ENCODE measurements at places on chromosomes 4 and X.
A peak's percentile ranks its signal among the peaks of the same experiment; 100 is the strongest.

DNA sequence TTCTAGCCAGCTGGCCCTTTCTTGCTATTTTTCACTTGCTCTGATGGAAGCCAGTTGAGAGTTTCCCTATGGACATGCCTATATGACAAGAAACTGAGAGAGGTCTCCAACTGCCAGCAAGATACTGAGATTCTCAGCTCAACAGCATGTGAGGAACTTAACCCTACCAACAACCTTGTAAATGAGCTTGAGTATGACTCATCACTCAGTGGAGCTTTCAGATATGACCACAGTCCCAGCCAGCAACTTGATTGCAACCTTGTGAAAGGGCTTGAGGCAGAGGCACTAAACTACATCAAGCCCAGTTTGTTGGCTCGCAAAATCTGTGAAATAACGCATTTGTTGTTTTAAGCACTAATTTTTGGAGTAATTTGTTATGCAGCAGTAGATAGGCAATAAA, 175.8 kb downstream of the COMMD8 start:
- H3K36me3 ChIP-seq = no peaks in the 10 kb centered on the region
- no peak for DNase-seq
- H3K4me1 ChIP-seq = no peaks in the 10 kb centered on the region
- no peak overlapping the region for H3K4me3 ChIP-seq

DNA sequence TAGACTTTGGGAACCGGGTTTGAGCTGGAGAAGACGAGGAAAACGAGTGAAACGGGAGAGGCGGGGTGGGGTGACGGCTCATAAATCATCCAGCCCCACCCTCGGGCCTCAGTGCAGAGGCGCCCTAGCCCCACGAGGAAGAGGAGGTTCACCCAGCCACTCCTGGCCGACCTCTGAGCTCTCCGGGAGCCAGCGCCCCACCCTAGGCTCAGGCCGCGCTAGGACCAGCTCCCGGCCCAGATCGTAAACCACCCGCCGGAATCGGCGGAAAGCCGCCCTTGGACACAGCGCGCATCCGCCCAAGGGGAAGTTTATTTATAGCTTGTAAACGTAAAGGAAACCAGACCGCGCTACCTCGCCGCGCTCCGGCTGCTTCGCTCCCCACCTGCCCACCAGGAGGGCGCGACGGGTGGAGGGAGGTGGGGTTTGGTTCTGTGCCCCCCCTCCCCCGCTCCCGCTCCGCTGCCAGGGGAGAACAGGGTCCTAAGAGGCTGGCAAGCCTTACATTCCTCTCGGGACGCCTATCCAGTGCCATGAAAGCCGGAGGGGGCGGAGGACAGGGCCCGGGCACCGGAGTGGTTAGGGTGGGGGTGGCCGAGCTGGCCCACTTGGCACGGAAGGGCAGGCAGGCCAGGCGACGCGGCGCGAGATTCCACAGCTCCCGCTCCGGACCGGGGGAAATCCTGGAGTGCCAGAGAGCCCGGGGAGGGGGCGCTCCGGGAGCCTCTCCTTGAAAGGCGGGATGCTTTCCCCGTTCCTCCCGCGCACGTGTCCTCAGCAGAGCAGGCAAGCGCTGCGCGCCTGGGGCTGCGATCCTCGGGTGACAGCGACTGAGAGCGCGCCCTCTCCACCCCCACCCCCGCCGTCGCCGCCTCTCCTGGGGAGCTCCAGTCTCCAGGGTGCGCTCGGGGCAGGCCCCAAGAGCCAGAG, 84.2 kb downstream of the BCOR start:
- H3K27me3 ChIP-seq = no peaks in the 10 kb centered on the region
- no peak overlapping the region for H3K4me3 ChIP-seq
- no peak for DNase-seq
- no peak overlapping the region for H3K27ac ChIP-seq

DNA sequence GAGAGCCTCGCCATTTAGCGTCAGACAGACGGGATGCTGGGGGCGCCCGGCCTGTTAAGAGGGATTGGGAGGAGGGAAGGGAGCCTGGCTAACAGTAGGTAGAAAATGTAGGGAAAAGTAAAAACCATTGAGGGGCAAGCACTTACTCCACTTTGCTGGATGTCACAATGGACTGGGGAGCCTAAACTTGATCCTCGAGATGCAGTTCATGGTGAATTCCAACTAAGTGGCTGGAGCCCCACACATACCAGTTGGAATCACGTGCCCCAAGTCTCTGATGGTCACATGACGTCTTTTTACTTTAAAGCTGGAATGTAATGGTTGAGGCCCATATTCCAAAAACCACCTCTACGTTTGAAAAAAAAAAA, 1.5 kb downstream of the PLS3 start:
- peak; percentile 30 for DNase-seq
- no peaks in the 10 kb centered on the region for H3K36me3 ChIP-seq
- H3K27ac ChIP-seq = peak overlapping the region; percentile 96
- H3K4me1 ChIP-seq = peaks cover 40% of the 10 kb centered on the region
- peak overlapping the region; percentile 85 for H3K4me3 ChIP-seq

DNA sequence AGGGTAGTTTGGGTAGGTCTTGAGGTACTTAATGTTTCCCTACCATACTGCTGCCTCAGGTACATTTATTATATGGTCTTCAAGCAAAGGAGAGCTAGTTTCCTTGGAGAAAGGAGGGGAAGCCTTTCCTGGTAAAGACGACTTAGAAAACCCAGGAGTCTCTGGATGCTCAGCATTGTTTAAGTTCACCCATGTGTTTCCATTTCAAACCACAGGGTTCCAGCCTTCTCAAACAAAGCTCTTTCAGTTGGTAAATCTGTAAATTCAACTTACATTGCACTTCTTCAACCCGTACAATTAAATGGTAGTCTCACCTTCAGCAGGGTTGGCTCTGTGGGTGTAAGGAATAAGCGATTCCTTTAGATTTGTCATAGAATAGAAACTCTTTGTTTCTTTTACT, 111.9 kb upstream of the UNC5C start:
- H3K27ac ChIP-seq = no peak overlapping the region
- H3K4me3 ChIP-seq = no peak overlapping the region
- no peak for DNase-seq
- no peaks in the 10 kb centered on the region for H3K4me1 ChIP-seq
- no peaks in the 10 kb centered on the region for H3K27me3 ChIP-seq

DNA sequence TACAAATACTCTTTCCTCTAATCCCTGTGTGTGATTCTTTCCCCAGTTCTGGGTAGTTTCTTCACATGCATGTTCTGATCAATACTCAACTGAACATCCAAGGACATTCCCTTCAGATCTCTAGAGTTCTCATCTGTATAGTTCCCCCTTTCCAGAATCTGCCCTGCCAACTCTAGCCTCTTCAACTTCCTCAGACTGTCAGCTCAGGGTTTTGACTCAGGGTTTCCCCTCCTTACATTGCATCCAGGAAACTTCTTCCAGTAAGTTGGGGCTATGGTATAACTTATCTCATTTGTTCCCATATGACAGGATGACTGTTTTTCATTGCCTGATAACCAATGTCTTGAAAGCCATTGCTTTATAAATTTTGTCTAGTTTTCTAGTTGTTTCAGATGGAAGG, 14.2 kb upstream of the ANKRD17 start:
- H3K27me3 ChIP-seq = no peaks in the 10 kb centered on the region
- H3K27ac ChIP-seq = no peak overlapping the region
- H3K36me3 ChIP-seq = no peaks in the 10 kb centered on the region
- peaks cover 10% of the 10 kb centered on the region for H3K4me1 ChIP-seq
- DNase-seq = no peak

DNA sequence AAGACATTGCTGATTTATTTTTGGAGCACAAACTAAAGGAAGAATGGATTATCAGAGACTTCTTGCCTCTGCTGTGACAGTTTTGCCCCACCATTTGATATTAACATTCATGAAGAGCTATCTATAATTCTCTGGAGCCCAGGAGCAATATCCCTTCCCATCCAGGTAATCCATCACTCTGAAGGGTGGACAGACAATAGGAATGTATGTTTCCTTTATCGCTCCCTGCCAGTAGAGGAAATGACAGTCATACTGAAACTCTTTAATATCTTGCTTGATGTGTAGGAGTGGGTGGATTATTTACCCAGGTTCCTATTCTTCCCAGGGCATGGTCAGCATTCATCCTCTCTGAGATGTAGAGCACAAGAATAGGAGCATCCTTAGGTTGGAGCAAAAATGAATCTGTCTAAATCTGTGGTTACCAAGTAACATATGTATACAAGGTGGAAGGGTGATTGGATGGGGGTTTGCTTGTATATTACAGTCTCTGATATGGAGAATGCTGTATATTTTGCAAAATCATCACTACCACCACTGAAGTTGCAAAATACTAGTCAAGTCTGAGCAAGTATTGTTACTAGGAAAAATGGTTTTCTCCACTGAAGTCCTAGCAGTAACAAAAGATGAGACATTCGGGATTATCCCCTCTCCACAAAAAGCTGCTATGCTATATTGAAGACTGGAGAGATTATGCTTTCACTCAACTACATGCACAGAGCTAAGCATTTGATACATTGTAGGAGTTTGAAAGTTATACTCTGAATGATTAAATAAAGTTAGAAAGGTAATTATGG, 151.6 kb downstream of the CBLL2 start:
- H3K27me3 ChIP-seq = no peaks in the 10 kb centered on the region
- no peaks in the 10 kb centered on the region for H3K36me3 ChIP-seq
- no peak overlapping the region for H3K4me3 ChIP-seq

- no peak for DNase-seq
- no peak overlapping the region for H3K4me3 ChIP-seq
- no peak overlapping the region for H3K27ac ChIP-seq
- H3K36me3 ChIP-seq = no peaks in the 10 kb centered on the region
- no peaks in the 10 kb centered on the region for H3K4me1 ChIP-seq
Measured at GRCh38 chr4:143382596-143382995, 45.9 kb downstream of the GAB1 start.

DNA sequence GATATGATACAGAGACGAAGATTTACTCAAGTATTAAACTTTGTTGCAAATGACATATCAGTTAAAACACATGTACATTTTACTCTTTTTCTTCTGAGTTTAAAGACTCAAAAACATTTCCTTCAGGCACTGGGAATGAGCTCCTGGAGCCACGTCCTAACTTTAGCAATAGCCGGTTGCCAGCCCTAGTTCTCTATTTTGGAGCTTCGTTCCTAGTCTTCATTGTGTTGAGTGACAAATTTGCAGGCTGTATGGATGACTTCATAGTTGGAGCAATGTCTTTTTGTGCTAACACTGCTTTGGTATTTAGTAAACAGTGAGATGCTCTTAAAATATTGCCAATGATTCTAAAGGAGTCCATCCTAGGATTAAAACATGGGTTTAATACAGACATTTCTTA, 190.9 kb downstream of the FAT4 start:
- H3K27ac ChIP-seq = no peak overlapping the region
- DNase-seq = no peak
- H3K4me1 ChIP-seq = no peaks in the 10 kb centered on the region
- H3K27me3 ChIP-seq = no peaks in the 10 kb centered on the region
- no peaks in the 10 kb centered on the region for H3K36me3 ChIP-seq

DNA sequence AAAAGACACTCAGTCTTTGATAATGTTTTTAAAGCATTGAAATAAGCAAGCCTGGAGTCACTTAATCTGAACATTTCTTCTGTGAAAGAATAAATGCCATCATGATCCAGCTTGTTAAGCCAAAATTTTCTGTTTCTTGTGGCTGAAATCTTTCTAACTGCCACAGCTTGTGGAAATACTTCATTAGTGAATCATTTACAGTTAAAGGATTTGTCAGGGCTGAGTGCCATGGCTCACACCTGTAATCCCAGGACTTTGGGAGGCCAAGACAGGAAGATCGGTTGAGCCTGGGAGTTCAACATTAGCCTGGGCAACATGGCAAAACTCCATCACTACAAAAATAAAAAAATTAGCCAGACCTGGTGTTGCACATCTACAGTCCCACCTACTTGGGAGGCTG, 93.3 kb upstream of the PDE5A start:
- no peak overlapping the region for H3K4me3 ChIP-seq
- H3K4me1 ChIP-seq = no peaks in the 10 kb centered on the region
- no peak overlapping the region for H3K27ac ChIP-seq
- H3K27me3 ChIP-seq = no peaks in the 10 kb centered on the region
- no peaks in the 10 kb centered on the region for H3K36me3 ChIP-seq

GRCh38 chr4:188722911-188723310, 583.7 kb downstream of the TRIML1 start:
- H3K27me3 ChIP-seq = no peaks in the 10 kb centered on the region

DNA sequence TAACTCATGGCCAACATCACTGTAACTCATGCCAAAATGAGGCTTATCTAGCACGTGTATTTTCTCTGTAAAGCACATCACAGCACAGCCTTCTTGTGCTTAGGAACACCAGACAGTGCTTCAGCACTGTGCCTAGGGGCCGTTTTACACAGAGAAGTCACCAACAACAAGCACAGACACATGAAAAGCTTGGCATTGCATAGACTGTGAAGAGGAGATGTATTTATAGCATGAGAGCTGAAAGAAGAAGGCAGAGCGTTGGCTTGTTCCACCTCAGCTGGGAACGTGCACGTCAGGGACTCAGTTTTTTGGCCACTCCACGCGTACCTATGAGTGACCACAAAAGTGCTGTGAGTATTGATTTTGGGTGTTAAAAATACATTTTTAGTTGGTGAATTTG, 116.3 kb upstream of the SFRP2 start:
- no peak overlapping the region for H3K4me3 ChIP-seq
- no peak overlapping the region for H3K27ac ChIP-seq
- H3K4me1 ChIP-seq = no peaks in the 10 kb centered on the region
- DNase-seq = no peak
- no peaks in the 10 kb centered on the region for H3K36me3 ChIP-seq
- no peaks in the 10 kb centered on the region for H3K27me3 ChIP-seq

GRCh38 chr4:146486565-146486964, 35.2 kb downstream of the SLC10A7 start:
- no peaks in the 10 kb centered on the region for H3K27me3 ChIP-seq
- no peaks in the 10 kb centered on the region for H3K36me3 ChIP-seq
- H3K4me1 ChIP-seq = no peaks in the 10 kb centered on the region
- no peak overlapping the region for H3K27ac ChIP-seq

DNA sequence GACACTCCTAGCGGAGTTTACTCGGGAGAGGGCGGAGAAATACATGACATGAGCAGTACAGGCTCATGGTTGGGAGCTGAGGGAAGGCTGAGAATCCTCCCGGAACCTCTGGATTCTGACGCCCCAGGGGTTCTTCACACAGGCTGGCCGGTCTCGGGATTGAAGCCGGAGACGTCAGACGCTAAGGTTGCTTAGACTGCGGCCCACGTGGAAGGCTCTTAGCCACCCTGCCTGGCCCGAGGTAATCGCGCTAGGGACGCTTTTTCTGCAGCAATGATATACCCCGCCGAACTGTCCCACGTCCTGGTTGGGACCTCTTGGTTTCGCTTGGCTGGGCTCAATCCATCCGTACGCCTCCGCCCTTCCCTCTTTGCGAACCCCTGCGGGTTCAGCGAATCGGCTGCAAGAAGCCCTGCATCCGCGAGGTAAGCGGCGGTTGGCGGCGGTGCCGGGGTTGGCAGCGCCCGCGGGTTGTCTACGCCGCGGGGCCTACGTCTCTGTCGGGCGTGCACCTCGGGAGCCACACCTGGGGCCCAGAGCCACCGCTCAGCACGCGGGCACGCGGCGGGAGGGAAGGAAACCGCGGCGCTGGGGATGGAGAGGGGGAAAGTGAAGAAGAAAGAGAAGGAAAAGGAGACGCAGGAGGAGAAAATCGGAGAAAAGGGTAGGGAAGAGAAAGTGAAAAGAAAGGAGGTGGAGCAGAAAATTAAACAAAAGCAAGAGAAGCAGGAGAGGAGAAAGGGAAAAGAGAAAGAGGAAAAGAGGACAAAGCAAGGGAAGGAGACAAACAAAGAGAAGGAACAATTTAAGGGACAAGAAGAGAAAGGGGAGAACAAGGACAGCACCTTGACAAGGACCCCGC, at the start of gene ARL9:
ARL9 (plus strand) TSS at position 523 of the 862 bp plus-strand sequence; CDS start at position 595, 72 bp downstream.
- H3K27me3 ChIP-seq = no peaks in the 10 kb centered on the region
- no peaks in the 10 kb centered on the region for H3K36me3 ChIP-seq

- no peaks in the 10 kb centered on the region for H3K27me3 ChIP-seq
- H3K4me1 ChIP-seq = peaks cover 12% of the 10 kb centered on the region
- no peaks in the 10 kb centered on the region for H3K36me3 ChIP-seq
- H3K27ac ChIP-seq = no peak overlapping the region
- H3K4me3 ChIP-seq = peak overlapping the region; percentile 73
- DNase-seq = peak; percentile 16
Measured at GRCh38 chrX:136767104-136767941, 13.4 kb downstream of the ARHGEF6 start.
